Activated T-helper 1 cell treated with Interleukin-2 at 50 U/mL for 16 hours (primary cell): ENCODE measurements at places on chromosomes 6 and 20.

GRCh38 chr20:49674383-49675352 is 39.0 kb downstream of the B4GALT5 start:
- DNase-seq: no peak

DNA sequence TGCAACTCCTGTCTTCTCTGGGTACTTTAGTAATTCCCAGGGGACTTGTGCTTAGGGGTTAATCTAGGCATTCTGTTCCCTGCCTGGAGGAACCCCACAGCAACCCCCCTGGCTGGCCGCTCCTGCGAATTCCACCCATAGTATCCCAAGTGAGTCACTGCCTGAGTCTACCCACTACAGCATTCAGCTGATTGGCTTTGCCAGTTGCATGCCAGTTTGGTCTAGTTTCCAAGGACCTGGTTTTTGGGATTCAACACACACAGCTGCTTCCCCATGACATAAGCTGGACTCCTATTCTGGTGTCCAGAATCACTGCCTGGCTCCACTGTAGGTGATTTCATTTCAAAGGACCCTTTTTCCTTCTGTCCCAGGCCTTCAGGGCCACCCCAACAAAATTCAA is 40.3 kb downstream of the PLCG1 start:
- no peak for DNase-seq

GRCh38 chr20:36886859-36887751 is 11.2 kb downstream of the TLDC2 start:
- peak; percentile 57 for DNase-seq

DNA sequence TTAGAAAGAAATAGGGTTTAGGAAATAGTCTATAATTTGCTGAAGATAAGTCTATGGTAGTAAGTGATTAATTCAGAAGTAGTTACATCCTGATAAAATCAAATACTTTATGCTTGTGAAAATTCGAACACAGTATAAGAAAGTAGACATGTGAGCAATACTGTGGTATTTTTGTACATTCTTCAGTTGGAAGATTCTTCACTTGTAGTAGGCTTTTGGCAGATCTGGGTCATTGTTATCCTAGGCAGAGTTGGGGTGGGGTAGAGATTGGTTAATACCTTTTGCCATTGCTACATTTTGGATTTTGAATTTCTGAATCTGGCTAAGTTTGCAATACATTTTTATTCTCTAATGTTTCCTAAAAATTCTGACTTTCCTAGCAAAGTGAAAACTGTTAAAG is 197.5 kb downstream of the BCKDHB start:
- DNase-seq: no peak

- no peak for DNase-seq
Observed at GRCh38 chr6:52375780-52376556, 14.0 kb downstream of the PAQR8 start.

- DNase-seq: no peak
Observed at GRCh38 chr6:90874931-90875330, 288.1 kb upstream of the MAP3K7 start.

DNA sequence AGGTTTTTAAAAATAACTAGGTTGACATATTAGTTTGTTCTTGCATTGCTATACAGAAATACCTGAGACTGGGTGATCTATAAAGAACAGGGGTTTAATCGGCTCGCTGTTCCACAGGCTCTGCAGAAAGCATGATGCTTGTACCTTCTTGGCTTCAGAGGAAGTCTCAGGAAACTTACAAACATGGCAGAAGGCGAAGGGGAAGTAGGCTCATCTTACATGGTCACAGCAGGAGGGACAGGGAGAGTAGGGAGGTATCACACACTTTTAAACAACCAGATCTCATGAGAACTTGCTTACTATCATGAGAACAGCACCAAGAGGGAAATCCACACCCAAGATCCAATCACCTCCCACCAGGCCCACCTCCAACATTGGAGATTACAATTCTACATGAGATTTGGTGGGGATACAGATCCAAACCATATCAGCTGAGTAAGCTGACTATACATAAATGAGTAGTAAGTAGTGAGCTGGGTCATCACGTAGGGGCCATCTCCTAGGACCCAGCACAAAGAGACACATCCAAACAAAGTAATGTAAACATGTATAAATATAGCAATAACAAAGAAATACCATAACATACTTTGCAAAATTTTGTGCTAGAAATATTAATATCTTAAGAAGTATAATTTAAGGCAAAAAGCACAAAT is 31.4 kb upstream of the SIRPG start:
- DNase-seq: no peak

GRCh38 chr6:157029980-157030690 is 253.0 kb downstream of the ARID1B start:
- DNase-seq: no peak

- no peak for DNase-seq
Observed at GRCh38 chr20:7939663-7940062, 595 bp downstream of the HAO1 start.

DNA sequence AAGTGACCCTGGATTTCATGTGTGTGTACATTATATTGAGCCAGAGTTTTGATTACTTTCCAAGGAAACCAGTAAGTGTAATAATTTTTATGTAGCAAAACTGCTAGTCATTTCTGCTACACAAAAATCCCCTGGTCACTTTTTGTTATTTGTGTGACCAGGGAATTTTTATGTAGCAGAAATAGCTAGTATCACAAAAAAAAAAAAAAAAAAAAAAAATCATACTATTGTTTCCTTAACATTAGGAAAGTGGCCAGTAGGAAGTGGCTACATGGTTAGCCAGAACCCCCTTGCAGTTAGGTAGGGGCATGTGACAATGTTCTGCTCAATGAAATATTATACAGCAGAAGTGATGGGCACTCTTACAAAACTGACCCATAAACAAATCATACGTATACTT is 434.0 kb upstream of the BTBD3 start:
- no peak for DNase-seq

GRCh38 chr20:15564981-15565380 is 1008.3 kb downstream of the KIF16B start:
- DNase-seq: no peak
